Left ventricle myocardium inferior (tissue), 1 donor: ENCODE measurements at places on chromosomes 2 and 18. TPM values are rescaled to one million over a fixed set of nuclear protein-coding genes. Genes with fewer than 3 reads are reported as not detected.

- DNase-seq: no peak
Measured at GRCh38 chr18:61064911-61065310, 268.3 kb upstream of the CDH20 start.

- DNase-seq: no peak
Measured at GRCh38 chr18:32668956-32669355, 103.9 kb downstream of the KLHL14 start.

DNA sequence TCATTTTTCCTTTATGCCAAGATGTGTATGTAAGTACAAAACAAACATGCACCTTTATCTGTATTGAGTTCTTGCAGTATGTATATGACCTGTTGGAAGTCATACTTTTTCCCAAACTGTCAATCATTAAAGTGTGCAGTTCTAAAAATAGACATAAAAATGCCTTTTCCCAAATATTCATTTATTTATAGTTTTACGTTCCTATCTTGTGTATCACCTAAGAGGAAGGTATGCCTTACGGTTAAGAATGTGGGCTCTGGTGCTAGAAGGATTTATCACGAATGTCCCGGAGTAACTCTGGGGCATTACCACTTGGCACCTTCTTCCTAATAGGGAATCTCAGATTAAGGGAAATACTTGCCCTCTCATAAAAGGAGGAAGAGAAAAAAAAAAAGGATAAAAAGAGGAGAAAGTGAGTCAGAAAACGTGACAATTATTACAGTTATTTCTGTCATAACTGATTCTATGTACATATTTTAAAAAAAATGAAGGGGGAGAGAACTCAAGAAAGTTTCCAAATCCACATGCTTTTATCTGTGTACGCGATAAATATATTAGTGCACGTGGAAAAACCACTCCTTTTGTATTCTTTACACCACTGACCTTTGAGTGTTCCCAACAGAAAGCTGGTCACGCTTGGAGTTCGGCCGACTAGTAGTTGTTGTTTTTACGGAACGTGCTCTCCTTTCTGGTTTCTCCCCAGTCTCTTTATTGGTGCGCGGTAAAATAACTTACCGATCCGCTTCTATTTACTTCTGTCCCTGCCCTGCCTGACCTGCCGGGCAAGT is 721 bp downstream of the MCEE start:
- no peak for DNase-seq

Gene C2orf72
- total RNA-seq: 0.05 TPM

DNA sequence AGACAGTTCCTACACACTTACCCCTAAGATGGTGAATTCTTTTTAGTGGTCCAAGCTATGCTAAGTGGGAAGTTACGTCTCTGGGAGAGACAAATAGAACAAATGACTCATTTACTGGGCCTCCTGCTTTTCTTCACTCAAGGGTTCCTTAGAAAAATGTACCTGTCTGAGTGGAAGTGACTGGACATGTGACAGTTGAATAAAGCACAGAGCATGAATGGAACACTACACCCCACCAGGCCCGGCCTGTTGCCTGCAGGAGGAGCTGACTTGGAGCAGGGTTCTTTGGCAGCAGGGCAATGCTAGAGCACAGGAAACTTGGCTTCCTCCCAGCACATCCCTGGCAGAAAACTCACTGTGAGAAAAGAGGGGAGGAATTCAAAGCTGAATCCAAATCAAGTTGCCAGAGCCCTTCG is 451.0 kb upstream of the SETBP1 start:
- peak; percentile 74 for DNase-seq

DNA sequence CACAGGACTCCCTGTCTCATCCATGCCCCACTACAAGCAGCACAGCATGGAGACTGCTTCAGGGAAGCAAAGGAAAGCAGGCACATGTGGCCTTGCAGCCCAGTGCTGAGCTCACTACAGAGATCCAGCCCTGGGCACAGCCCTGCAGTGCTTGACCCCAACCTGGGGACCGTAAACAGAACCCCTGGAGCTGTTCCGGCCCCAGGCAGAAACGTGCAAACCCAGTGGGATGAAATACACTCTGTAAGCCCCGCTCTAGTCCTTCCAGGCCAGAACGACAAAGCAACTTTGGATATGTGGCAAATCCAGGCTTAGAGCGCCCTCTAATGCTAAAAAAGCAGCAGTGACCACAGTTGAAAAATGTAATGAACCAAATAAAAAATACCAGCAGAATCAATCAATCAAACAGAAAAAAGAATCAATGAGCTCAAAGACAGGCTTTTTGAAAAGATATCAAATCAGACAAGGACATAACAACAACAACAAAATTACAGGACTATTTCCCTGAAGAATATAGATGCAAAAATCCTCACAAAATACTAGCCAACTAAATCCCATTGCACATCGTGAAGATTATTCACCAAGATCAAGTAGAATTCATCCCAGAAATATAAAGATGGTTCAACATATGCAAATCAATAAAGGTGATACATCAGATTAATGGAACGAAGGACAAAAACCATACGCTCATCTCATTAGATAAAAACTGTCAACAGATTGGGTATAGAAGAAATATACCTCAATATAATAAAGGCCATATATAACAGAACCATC is 45.6 kb downstream of the ZNF519 start:
- no peak for DNase-seq

Gene LYPD1
- total RNA-seq: not detected

DNA sequence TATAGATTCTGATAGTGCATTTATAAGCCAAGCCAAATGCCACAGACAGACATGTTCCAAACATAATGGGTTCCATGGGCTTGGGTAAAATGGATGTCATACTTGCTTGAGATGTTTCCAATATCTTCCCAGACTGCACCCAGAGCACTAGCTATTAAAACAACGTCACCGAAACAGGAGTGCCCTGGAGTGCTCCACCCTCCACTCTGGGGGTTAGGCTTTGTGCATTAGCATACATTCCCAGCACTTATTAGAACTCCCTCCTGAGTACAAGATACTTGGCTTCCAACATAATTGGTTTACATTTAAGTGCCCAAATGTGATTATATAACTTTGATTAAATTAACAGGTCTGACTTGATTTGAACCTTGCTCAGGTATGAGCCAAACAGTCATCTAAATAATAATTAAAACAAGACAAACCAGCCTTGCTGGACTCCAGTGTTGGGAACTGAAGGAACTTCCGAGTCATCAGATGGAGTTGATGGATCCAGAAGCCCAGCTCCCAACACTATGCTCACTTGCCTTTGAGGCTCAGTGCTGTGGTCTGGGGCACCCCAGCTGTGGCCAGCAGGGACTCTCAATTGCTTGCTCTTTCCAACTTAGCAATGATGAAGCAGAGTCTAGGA is 60.5 kb upstream of the LGALSL start:
- DNase-seq: no peak

Gene LINC00305
- not detected for total RNA-seq

DNA sequence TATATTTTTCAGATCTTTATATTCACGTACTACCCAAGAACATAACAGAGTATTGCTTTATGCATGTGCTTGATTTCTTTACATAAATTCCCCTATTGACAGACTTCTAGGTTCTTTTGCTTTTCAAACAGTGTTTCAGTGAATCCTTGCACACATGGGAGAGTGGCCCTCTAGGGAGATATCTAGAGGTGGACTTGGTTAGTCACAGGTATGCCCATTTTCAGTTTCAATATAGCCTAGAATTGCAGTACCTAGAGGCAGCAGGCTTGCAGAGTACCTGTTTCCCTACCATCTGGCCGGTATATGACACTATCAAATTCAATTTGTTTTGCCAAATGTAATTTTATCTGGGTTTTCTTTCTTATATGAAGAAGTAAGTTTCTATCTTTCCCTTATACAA is 36.8 kb downstream of the EML6 start:
- DNase-seq: no peak

Gene RPRM
- not detected for total RNA-seq

GRCh38 chr2:119430023-119430498 is 1.6 kb upstream of the TMEM37 start:
- DNase-seq: no peak

Gene GAD1
- not detected for total RNA-seq

DNA sequence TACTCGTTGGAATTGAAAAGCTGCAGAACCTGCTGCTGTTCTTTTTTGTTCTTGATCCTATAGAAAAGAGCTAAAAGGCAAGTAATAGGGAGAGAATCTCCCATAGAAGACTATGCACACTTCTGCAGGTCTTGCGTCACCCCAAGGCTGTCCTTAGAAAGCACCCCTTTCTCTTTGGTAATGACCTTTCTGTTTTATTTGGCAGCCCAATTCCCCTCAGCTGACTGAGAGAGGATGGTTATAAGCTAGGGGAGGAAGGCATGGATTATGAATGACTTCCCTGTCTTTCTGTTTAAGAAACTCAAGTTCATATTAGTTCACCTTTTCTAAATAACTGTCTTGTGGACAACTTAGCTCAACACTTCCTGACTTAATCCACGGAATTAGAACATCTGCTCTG is 122.9 kb downstream of the TXNL1 start:
- DNase-seq: no peak

Gene UBR3
- total RNA-seq: 99.5 TPM

- no peak for DNase-seq
Measured at GRCh38 chr2:130998561-130998960, 94.7 kb downstream of the FAM168B start.

- DNase-seq: peak; percentile 79
Measured at GRCh38 chr2:101961338-101962191, 30.2 kb upstream of the IL1R2 start.

GRCh38 chr2:219082332-219082958 is 21.7 kb upstream of the IHH start:
- peak; percentile 41 for DNase-seq

Gene RASGRP3
- total RNA-seq: 69.2 TPM

DNA sequence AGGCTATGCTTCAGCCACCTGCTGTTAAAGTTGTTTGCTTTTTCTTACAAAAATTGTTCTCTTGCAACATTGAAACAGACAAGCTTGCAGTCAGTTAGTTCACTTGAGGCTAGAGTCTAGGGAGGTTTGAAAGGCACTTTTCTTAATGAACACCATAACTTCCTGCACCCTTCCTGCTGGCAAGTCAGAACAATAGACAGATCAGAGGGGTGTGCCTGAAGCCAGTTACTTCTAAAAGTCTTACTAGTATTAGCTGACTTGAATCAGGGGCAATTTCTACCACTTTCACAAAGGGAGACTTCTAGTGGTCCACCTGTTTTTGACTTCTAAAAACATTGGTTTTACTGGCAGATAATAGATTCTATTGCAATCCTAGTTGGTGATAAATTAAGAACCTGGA is 367.4 kb upstream of the CDH20 start:
- no peak for DNase-seq

Gene PLCL1
- 78.6 TPM for total RNA-seq

Gene KCTD1
- 6.4 TPM for total RNA-seq

DNA sequence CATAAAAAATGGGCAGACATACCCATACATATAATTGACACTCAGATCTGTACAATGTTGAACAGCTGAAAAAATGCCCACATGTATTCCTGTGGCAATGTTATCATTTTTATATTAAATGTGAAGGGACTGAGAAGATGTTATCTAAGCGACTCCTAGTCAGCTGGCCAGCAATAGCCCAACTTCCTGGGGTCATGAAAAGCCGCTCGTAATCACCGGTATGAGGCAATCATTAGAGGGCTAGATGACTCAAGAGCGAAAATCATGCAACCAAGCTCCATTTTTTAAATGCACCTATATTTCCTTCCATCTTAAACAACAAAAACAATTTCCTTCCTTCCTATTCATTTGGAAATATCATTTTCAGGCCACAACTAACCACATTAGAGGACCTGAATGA is 274.6 kb upstream of the CCDC68 start:
- no peak for DNase-seq

DNA sequence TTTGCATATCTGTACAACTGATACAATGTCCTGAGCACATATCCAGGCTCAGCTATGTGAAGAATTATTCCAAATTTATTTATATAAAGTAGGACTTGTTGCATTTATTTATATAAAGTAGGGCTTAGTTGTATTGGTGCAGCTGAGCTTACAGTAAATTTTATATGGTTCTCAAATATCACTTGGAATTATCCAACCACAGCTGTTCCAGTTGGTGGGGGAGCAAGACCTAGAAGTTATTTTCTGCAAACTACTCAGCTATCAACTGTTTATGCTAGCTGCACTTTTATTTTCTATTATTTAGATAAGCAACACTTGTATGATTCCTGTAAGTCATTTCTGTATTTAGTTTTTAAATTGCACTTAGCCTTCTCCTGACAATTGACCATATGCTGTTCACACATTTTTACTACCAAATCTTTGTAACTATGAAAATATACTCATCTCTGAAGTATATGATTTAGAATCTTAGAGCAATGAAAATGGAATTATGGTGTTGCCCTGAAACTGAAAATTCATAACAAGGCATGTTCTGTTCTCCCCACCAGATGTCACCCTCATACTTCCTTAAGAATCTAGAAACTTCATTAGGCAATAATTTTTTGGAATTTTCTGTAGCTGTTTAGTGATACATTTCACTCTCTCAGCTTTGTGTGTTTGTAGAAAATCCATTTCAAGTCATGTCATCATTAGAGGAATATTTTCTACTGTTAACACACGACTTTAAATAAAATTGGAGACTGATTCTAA is 157.0 kb upstream of the CBLN2 start:
- no peak for DNase-seq

DNA sequence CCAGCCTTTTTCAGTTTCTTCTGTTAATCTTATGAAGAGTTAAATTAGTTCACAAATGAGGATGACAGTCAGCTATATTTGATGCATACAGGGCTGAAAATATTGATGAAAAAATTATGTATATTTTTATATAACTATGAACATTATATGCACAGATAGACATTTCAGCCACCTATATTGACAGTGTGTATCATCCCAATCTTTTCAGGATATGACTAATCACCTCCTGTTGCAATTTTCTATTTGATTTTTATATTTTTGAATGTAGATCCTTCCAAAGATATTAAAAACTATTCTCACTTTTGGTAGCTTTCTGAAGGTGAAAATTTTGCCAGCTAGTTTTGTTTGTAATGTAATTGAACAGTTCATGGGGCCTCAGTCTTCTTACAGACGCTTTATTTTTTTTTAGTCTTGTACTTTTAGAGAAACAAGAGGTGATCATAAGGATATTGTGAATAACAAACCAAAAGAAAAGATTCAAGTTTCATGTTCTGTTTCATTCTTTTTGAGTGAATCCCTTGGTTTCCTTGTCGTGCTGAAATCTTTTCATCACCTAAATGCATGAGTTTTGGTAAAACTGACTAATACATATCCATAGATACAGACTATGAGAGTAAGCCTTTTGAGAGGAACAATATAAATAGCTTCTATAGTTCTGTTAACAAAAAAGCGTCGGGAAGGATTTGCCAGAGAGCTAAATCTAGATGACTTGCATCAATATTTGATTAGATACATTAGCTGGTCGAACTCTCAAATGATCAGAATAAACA is 123.1 kb downstream of the ARHGAP15 start:
- DNase-seq: no peak

DNA sequence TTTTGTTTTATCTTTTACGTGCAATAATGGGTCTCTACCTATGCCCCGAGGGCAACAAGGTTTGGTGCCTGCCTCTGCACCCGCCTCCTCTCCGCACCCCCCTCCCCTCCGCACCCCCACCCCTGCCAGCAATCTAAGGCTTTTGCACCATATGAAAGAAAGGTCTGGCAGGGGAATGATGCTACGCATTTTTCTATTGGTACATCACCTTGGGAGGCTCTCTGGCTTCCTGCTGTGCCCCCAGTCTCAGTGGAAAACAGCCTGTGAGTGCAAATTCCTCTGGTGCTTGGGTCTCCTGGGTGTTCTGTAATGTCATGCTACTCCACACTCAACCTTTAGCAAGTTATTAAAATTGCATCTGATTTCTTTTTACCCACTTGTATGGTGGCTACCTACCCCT is 161.3 kb upstream of the SMAD7 start:
- DNase-seq: no peak
